GM12878 (cell line): ENCODE measurements at places on chromosomes 16 and 17. TPM values are rescaled to one million over a fixed set of nuclear protein-coding genes. Genes with fewer than 3 reads are reported as not detected.

SLC52A1 gene
- not detected in 2 replicates for total RNA-seq

PIRT gene
- total RNA-seq = not detected in 2 replicates

ABCA6 gene
- 13.7 and 14.3 TPM in 2 replicates for total RNA-seq

CDK5R1 gene
- 26.7 and 27.3 TPM in 2 replicates for total RNA-seq

NPLOC4 gene
- 83.7 and 87.9 TPM in 2 replicates for total RNA-seq

GINS2 gene
- total RNA-seq = 61.2 and 67.9 TPM in 2 replicates

DNA sequence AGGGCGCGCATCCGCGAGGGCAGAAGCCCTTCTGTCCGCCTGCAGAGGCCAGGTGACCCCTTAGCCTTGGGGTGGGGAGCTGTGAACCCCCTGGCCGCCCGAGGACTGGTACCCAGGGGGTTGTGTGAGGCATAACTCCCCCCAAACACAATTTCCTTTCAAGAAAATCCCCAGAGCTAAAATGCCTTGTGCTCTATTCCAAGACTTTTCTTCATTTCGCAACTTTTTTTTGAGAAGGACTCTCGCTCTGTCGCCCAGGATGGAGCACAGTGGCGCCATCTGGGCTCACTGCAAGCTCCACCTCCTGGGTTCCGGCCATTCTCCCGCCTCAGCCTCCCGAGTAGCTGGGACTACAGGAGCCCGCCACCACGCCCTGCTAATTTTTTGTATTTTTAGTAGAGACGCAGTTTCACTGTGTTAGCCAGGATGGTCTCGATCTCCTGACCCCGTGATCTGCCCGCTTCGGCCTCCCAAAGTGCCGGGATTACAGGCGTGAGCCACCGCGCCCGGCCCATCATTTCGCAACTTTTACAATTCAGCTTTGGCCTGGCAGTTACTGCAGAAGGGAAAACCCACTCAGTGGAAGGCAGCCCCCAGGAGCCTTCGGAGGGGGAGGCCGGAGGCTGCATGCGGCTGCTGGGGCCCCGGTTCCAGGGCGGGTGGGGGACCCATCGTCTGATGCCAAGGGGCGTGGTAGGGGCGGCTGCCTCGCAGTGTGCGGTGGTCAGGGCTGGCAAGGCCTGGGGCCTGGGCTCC lies 963 bp upstream of the APRT start:
- no peaks in the 10 kb centered on the region for H3K27me3 ChIP-seq
- peaks cover 20% of the 10 kb centered on the region for H3K36me3 ChIP-seq
- H3K4me1 ChIP-seq = peaks cover 20% of the 10 kb centered on the region
- DNase-seq = no peak
- peak overlapping the region; percentile 58 for H3K4me3 ChIP-seq

DNA sequence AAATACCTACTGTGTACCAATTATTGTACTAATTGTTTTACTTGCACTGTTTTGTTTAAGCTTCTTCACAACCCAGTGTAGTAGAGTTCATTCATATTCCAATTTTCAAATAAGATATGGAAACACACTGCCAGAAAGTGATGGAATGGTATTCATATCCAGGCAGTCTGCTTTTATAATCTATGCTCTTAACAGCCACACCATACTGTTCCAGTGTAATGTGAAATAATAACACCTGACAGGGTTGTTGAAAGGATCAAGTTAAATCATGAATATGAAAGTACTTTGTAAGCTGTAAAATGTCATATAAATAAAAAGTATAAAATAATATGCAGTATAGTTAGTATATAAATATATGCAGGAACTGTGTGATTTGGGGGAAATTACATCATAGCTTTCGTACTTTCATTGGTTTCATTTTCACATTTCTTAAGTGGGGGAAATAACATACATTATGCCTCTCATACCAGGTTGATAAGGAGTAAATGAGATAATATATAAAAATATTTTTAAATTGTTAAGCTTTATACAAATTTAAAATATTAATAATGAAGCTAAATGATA lies 230.8 kb downstream of the TANC2 start:
- H3K27ac ChIP-seq = no peak overlapping the region
- H3K4me3 ChIP-seq = no peak overlapping the region
- DNase-seq = no peak
- no peaks in the 10 kb centered on the region for H3K27me3 ChIP-seq

DNA sequence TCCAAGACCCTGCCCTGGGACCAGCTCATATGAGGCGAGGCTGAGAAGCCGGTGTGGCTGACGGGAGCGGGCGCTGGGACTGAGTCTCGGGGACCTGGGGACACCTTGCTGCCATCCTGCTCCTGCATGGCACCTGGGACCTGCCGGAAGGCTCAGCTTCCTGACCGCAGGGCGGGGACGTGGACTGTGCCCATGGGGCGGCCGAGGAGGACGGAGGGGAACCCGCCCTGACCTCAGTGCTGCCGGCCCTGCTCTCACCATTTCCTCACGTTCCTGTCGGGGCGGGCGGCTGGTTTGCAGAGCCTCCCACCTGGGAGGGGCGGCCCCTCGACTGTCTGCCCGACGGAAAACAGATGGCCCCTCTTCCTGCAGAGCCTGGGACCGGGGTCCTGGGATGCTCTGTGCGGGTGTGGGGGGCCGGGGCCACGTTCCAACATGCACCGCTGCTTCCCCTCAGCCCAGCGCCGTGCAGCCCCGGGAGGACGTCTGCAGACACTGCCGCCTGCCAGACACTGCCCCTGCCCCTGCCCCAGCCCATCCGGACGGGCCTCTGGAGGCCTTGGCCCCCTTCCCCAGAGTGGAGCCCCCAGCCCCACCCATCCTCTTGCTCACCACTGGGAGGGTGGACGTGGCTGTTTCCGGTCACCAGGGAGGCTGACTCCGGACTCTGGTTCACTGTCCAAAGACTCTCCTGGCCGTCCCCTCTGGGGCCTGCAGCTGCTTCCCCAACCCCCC lies 43.9 kb upstream of the SSTR5 start:
- H3K36me3 ChIP-seq = no peaks in the 10 kb centered on the region
- H3K4me3 ChIP-seq = no peak overlapping the region
- H3K27me3 ChIP-seq = no peaks in the 10 kb centered on the region
- no peak for DNase-seq
- H3K4me1 ChIP-seq = no peaks in the 10 kb centered on the region
- no peak overlapping the region for H3K27ac ChIP-seq

- no peaks in the 10 kb centered on the region for H3K4me1 ChIP-seq
- no peak for DNase-seq
- H3K27ac ChIP-seq = no peak overlapping the region
- no peak overlapping the region for H3K4me3 ChIP-seq
Observed at GRCh38 chr16:67392301-67393059, 818 bp downstream of the TPPP3 start.
